Adipocyte (in vitro differentiated cells): ENCODE measurements at places on chromosomes 7 and 10.

- peak; percentile 73 for DNase-seq
These were observed 50.9 kb downstream of the SEMA3D start for GRCh38 chr7:85135977-85136376.

GRCh38 chr10:79468015-79468560, 22.7 kb upstream of the ZCCHC24 start:
- no peak for DNase-seq

- no peak for DNase-seq
These were observed 11.2 kb downstream of the WDFY4 start for GRCh38 chr10:48695636-48696534.

- peak; percentile 65 for DNase-seq
These were observed 24.8 kb upstream of the EIF5AL1 start for GRCh38 chr10:79487296-79488194.

- peak; percentile 55 for DNase-seq
These were observed 21.9 kb upstream of the VSIR start for GRCh38 chr10:71795248-71795647.
